ENCODE measurements at places on chromosomes 3 and 15.

- no peak for DNase-seq
Observed at GRCh38 chr3:191253089-191253799, 54.2 kb downstream of the OSTN start.

DNA sequence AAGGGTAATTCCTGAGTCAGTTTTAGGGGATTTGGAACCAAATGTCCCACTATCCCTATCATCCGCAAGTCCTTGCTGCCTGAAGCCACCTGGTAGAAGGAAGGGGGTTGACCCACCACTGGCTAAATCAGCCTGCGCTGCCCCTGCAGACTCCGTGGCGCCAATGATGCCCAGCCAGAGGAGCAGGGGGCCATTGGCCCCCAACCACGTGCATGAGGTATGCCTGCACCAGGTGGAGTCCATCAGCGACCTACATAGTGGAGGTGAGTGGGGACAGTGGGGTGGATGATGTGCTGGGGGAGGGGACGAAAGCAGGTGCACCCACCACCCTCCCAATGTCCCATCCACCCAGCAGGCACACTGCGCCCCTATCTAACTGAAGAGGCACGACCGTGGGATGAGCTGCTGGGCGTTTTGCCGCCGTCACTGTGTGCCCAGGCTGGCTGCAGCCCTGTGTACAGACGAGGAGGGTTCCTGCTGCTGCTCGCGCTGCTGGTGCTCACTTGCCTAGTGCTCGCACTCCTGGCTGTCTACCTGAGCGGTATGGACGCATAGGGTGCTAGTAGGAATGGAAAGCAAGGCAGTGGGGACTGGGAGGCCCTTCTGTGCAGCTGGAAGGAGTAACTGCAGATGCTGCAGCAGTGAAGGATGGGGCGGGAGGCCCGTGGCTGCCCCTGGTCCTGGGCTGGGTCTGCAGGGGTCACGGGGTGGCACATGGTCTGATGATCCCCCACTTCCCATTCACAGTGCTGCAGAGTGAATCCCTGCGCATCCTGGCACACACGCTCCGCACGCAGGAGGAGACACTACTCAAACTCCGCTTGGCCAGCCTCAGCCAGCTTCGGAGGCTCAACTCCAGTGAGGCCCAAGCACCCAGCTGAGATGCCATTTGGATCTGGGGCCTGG is 5.7 kb downstream of the IFRD2 start:
- DNase-seq: no peak

DNA sequence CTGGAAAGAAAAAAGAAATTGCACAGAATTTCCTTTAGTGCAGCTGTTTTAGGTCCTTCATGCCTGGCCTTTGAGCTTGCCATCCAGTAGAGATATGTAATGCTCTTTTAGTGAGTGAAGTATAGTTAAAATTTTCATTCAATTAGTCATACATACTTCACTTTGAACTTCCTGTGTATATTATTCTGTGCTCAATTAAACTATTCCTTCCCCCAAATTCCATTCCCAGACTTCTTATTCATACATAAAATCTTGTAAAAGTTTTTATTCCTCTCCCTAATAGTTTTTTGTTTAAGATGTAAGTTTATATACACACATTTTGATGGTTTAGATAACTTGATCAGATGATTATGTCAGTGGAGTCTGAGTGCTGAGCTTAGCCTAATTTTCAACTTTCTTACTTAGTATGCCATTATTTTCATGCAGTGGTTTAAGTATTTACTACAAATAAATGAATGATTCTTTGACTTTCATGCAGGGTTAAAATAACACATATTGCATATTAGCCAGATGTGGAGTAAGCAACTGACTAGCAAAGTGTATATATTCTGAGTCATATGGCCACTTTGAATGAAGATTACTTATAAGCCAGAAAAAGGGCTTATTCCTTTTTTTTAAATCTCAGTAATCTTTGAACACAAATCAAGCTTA is 42.5 kb upstream of the ABHD10 start:
- DNase-seq: no peak

- no peak for DNase-seq
Observed at GRCh38 chr3:89116476-89116875, 9.1 kb downstream of the EPHA3 start.

DNA sequence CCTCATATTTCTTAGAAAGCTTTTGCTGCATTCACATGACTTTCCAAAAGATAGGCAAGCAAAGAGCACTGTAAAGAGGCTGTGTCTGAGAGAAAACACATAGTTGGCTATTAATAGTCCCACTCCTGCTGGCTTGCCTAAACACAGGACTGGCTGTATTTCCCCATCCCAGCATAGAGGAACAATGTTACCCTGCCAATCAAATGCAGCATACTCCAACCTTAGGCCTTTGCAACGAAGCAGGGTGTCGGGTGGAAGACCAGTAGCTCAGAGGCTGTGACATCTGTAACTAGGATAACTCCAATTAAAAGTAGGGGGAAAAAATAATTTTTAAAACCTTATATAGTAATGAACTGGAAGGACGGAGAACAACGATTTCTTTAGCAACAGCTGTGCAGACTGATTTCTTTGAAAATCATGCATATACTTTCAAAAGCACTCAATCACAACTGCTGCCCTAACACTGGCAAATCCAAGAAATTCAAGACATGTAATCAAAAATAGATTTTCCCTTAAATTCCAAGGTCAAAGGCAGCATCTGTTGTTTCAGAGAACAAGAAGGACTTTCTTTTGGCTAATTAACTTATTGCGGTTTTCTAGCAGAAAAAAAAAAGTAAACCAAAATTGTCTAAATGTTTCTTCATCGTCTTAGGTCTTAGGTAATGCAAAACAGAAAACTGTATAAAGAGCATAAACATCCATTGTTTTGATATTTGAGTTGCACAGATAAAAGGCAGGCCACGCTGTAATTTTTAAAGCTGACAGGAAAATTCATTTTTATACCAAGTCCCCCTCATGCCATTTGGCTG is 139.3 kb downstream of the TNIK start:
- DNase-seq: no peak

DNA sequence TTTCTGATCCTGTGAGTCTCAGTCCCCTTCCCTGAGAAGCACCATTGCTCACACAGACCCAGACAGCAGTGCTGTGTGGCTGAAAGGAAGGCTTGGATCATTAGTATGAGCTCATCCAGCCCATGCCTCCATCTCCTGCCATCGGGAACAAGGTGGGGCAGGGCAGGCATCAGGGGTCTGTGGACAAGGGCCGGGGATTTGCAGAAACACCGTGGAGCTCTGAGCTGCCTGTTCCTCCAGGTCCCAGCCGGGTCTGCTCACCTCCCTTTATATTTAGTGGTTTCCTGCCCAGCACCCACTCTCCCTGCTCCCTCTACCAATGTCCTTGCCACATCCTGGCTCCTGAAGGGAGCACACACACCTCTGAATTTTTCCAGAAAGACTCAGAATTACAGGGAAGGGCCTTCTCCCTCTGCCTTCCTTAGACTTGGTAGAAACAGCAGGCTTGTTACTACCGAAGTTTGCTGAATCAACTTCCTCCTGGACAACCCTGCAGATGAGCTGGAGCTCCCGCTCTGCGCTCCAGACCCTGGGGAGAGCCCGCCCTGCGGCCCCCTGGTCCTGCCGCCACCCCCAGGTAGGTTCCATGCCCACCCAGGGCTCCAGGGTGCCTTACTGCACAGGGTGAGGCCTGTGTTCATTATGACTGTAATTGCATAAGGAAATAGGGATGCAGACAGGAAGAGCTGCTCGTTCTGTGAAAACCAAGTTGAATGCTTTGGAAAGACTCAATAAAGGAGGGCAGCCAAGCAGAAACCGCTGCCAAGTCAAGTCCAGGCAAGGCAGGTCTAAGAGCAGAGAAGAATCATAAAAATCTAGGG is 128.1 kb downstream of the NSMCE3 start:
- DNase-seq: no peak

- no peak for DNase-seq
Observed at GRCh38 chr15:65192016-65192415, 6.9 kb upstream of the CLPX start.

DNA sequence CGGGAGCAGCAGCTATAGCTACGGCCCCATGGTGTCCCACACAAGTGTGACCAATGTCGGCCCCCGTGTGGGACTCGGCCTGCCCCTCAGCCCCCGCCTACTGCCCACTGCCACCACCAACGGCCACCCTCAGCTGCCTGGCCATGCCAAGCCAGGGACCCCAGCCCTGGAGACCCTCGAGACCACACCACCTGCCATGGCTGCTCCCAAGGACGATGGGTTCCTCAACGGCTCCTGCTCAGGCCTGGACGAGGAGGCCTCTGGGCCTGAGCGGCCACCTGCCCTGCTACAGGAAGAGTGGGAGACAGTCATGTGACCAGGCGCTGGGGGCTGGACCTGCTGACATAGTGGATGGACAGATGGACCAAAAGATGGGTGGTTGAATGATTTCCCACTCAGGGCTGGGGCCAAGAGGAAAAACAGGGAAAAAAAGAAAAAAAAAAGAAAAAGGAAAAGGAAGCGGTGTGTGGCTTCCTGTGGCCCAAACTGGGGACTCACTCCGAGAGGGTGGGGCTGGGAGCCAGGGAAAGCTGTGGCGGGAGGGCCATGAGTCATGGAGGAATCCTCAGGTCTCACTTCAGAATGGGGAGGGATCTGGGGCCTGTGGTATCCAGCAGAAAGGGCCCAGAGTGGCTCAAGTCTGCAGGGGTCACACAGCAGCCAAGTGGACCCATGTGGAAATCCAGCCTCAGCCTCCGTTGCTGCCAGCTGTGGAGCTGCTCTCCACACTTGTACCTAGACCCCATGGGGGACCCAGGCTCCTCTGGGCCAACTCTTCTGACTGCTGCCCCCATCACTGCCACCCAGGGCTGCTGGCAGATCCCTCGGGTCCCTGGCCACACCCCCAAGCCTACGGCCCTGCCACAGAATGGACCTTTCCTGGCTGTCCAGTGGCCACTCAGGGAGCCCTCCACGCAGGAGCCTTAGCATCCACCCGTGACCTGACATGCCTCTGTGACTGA is 26.1 kb downstream of the PTH1R start:
- no peak for DNase-seq

DNA sequence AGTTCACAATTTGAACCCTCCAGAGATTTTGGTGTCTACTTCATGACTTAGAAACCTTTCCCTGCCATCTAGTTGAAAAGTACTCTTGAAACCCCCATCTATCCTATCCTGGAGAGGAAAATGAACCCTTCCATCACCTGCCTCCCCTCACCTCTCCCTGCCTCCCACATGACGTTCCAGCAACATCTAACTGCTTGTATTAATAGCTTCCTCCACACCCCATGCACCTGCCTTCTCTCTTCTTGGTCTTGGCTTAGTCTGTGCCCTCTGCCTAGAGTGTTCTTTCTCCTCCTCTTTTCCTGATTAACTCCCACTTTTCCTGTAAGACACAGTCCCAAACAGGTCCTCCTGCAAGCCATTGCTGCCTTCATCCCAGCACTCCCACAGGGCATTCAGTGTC is 107.8 kb downstream of the LIPC start:
- DNase-seq: no peak

GRCh38 chr3:116007000-116007399 is 383.7 kb downstream of the GAP43 start:
- no peak for DNase-seq

DNA sequence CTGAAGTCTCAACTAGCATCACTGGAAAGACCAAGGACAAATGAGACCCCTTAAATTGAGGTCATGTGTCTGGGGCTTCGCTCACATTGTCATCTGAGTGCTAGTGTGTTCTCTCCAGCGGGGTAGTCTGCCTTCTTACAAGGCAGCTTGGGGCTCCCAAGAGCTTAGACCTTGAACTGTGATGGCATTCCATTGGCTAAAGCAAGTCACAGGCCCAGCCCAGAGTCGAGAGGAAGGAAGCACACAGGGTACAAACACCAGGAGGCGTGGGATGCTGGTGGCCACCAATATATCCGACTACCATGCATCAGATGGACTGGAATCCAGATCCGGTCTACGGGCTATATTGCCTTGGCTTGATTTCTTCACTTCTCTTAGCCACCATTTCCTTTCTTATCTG is 31.5 kb upstream of the DYNC1LI1 start:
- no peak for DNase-seq

DNA sequence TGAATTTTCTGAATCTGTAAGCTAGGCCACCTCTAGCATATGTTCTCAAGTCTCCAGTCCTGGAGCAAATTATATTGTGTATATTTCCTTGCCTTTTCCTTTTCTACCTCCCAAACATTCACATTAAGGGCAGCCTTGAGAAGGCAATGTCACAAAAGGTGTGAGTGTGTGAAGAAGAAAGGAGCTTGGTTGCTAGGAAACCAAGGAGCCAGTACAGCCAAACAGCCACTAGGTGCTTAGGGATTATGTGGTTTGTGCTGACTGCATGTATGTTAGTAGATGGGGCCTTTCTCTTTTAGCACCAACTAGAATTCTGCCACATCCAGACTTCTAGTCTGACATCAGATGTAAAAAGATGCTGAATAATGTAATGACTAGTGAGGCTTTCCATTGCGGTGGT is 118.8 kb upstream of the DAZL start:
- DNase-seq: no peak

DNA sequence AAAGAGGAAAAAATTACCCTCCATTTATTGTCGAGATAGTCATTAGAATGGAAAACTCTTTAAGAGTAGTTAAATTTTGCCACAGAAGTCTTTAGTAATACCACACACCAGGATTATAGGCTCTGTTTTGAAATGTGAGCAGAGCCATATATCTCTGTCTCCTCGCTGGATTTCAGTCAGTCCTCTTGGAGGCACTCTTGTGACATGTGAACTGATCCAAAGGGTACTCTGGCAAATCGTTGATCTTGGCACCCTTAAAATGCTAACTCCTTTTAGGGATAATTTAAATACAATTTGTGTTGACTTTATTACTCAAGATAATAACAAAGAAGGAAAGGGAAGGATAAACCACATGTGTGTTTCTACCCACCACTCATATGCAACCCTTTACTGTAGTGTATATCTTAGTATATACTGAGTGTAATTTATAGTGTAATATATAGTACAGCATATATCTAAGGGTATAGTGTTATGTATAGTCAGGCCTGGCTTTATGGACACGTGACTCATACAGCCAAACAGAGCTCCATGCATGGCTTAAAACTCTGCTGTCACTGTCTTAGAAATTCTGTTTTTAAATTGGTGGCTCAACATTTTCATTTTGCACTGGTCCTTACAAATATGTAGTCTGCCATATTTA is 12.3 kb upstream of the KPNA4 start:
- no peak for DNase-seq

- DNase-seq: no peak
Observed at GRCh38 chr3:174356596-174356995, 502.5 kb upstream of the NAALADL2 start.
